T-helper 1 cell (primary cell): ENCODE measurements at places on chromosomes 1 and 21.

GRCh38 chr21:44869781-44870747 lies 3.4 kb downstream of the PTTG1IP start:
- DNase-seq = no peak

DNA sequence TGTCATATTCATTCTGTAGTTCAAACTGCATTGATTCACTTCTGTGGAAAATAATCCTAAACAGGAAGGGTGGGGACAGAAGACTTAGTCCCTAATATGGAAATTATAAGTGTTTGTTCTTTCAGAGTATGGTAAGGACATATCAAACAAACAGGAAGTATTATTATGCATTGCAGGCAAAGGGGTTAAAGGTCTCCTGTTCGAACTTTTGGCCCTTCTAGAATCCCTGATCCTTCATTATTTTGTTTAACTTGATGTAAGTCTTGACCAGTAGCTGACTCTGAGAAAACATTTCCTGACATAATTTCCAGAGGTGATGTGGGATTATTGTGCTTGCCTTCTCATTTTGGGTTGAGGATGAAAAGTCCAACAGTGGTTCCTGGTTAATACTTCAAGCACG lies 215.4 kb upstream of the ADGRL2 start:
- DNase-seq = no peak

- no peak for DNase-seq
These were observed 30.3 kb upstream of the FAM78B start for GRCh38 chr1:166197141-166197540.

- DNase-seq = no peak
These were observed 87.5 kb upstream of the RUNX3 start for GRCh38 chr1:25017436-25018109.
